ENCODE measurements at places on chromosomes 6 and 20.

DNA sequence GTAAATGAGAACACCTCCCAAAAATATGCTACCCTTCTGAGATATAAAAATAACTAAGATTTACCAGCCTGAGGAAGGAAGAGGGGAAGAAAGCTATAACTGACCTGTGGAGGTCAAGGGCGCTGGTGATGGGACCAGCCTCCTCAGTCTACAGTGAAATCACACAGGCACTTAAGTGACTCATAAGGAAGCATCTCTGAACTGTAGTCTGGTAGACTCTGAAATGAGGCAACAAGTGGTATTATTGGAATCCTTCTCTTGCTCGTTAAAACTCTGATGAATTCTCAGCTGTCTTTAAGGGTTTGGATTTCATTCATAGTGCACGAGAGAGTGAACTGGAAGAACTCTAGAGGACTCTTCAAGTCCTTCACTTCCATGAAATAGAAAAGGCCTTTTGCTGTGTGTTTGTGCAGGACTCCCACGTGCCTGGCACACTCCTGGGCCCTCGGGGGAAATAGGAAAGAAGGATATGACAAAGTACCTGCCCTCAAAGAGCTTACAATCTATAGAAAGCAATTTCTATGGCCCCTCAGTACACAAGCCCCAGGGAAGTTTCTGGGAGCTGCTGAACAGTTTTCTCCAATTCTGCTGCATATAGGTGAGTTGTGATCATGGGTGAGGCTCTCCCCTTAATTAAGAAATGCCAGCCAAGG, 231.8 kb upstream of the RREB1 start:
- DNase-seq, result no peak

GRCh38 chr6:93985953-93986352, 566.6 kb upstream of the EPHA7 start:
- no peak for DNase-seq

- DNase-seq, result no peak
Measured at GRCh38 chr6:56890683-56891429, 64.1 kb upstream of the BEND6 start.

DNA sequence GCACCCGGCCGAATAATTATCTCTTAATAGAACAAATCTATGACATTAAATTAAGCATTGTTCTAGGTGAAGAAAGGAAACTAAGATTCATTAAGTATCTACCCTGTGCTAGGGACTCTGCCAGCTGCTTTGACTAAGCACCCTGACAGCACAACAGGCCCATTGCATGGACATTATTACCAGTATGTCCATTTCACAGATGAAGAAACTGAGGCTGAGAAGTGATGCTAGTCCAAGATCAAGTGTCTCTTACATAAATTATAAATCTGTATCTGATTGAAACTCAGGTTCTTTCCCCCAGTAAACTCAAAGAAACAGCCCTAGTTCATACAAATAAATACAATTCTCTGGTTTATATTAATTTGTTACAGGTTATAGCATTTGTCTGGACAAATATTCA, 31.3 kb downstream of the SLC22A23 start:
- no peak for DNase-seq

DNA sequence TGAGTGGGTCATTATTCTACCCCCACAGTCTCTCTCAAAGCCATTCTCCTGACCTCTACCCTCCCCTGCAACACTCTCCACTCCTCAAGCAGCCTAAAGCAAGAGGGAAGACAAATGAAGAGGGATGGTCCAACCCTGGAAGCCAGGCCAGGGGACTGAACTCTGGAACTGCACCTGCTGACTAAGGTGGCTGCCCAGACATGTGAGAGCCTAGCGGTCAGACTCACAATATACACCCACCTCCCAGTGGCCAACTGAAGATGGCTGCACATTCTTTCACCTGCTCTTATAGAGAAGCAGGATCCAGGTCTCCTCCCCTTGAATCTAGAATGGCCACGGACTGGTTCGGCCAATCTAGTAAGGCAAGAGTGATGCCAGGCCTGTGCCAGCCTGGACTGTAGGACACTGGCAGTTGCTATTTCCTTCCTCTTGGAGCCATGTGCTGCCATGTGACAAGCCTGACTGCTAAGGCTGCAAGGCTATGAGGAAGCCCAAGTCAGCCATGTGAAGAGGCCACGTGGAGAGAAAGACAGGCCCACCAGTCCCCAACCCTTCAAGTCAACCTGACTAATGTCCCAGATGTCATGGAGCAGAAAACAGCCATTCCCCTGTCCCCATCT, 31.8 kb downstream of the ACSS1 start:
- DNase-seq, result no peak

DNA sequence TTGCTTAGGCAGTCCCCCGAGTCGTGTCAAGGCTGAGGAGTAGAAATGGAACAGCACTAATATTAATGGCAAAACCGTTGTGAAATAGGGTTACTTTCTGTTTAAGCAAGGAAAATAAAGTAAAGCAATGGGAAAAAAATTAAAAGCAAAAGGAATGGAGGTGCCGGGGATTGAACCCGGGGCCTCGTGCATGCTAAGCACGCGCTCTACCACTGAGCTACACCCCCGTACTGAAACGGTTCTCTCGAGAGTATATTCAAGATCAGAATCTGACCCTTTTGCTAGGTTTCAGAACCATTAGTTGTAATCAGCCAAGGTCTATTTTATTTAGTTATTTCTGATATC, 85.5 kb downstream of the TRIM27 start:
- DNase-seq, result peak; percentile 54
